ENCODE measurements at places on chromosomes 16 and 17. TPM values are rescaled to one million over a fixed set of nuclear protein-coding genes. Genes with fewer than 3 reads are reported as not detected.

Gene DCTPP1
- total RNA-seq = 6.6 TPM

Gene ACSM3
- 1.3 TPM for total RNA-seq

Gene TAF1C
- total RNA-seq = 12.9 TPM

Gene SLFN14
- total RNA-seq = not detected

Gene KIF2B
- not detected for total RNA-seq

Gene PRCD
- 4.3 TPM for total RNA-seq
